ENCODE measurements at places on chromosomes 7 and 10. TPM values are rescaled to one million over a fixed set of nuclear protein-coding genes. Genes with fewer than 3 reads are reported as not detected.

The WNT2 gene
- 0.24 TPM for total RNA-seq

The TDRD1 gene
- 0.52 TPM for total RNA-seq

The SPRN gene
- total RNA-seq, result 0.05 TPM

The SRRM3 gene
- 0.05 TPM for total RNA-seq

GRCh38 chr10:43453266-43453831, 16.4 kb downstream of the ZNF487 start:
- H3K4me1 ChIP-seq, result peaks cover 31% of the 10 kb centered on the region
- no peaks in the 10 kb centered on the region for H3K36me3 ChIP-seq
- H3K27me3 ChIP-seq, result no peaks in the 10 kb centered on the region
- H3K27ac ChIP-seq, result peak overlapping the region; percentile 99
- H3K4me3 ChIP-seq, result no peak overlapping the region

DNA sequence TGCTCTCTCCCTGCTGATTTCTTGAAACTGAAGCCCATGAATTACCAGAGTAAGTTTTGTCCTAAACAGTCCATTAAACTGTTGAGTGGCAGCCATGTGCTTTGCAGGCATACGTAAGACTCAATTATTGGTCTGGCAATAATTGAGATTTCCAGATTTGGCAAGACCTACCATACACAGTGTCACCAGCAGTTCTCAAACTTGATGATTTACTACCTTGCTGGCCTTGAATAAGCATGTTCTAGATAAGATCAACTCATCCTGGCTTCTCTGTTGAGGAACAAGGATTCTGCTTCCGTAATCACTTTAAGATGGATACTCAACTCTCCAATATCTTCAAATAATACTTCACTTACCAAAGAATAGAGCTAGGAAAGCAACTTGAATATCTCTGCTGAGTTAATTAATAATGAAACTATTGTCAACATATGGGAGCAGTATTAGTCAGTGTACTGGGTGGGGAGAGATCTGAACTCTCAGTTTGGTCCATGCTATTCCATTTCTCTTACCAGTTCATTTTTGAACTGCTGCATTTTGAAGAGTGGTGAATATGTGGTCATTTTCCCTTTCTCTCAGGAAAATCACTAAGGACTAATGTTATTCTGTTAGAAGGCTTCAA, 181.4 kb downstream of the IPMK start:
- no peaks in the 10 kb centered on the region for H3K4me1 ChIP-seq
- H3K4me3 ChIP-seq, result no peak overlapping the region
- no peak overlapping the region for H3K27ac ChIP-seq
- H3K36me3 ChIP-seq, result no peaks in the 10 kb centered on the region
- DNase-seq, result no peak

DNA sequence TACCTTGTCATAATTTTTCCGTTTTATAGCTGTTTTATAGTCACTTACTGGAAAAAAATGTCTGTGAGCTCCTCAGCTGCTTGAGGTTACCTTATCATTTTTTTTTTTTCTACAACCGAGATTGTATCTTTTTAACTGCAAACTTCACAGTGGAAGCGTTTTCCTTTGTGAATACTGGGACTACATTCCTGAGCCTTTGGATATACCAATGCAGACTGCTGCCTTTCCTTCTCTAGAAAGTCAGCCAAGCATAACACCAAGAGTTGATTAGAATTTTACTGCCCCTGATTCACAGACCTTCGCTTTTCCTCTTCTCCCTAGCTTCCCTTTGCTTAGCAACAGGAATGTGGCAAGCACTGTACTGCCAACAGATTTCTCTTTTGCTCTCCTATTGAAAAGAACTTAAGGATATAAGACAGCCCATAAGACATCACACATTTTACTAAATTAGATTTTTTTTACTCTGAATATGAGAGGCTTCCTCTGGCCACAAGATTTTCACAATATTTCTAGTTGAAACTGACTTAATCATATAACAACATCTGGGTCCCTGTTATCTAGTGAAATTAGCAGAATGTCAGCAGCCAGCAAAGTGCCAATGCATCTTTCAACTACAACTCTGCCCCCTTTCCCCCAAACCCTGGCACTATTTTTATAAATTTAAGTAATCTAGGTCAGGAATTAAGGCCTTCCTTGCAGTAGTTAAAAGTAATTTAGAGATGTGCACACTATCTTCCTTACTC, 170.6 kb downstream of the PRKG1 start:
- H3K36me3 ChIP-seq, result no peaks in the 10 kb centered on the region
- H3K27ac ChIP-seq, result no peak overlapping the region
- no peaks in the 10 kb centered on the region for H3K27me3 ChIP-seq

DNA sequence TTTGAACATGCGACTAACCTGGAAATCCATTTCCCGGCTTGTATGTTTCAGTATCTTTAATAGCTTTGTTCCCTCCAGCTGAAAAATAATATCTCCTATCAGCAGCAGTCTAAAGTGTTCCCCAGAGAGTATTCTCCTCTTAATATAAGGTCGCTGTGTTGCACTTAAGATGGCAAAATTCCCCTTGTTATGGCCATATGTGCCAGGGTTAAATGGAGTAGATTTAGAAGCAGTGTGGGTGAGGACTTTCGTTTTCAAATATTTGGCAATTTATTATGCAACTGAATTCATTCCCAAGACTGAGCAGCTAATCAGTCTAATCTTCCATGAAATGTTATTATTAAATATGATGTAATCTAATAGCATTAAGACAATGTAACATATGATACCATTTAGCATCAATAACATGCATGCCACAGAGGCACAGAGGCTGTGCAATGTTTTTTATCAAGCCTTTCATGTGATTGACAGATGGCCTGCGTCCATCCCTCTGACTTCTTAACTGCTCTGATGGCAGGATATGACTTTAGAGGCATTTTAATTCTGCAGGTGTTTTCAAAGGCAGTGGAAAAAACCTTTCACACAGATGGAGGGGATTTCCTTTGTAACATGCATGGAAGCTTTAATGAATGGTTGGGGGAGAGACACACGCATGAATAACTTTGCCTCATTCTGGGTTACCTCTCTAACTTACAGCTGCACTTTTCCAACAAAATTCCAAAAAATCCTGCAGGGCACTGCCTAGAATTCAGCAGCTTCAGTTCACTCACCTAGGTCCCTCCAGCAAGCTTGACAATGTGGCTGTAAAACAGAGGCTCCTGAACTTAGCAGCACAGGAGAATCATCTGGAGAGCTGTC, 55.1 kb upstream of the ZPBP start:
- peak overlapping the region; percentile 96 for H3K27ac ChIP-seq
- no peaks in the 10 kb centered on the region for H3K27me3 ChIP-seq
- H3K4me1 ChIP-seq, result peaks cover 63% of the 10 kb centered on the region
- no peak overlapping the region for H3K4me3 ChIP-seq

GRCh38 chr10:44039599-44039998, 345.3 kb downstream of the CXCL12 start:
- H3K27ac ChIP-seq, result no peak overlapping the region
- no peaks in the 10 kb centered on the region for H3K27me3 ChIP-seq
- H3K4me3 ChIP-seq, result no peak overlapping the region
- H3K4me1 ChIP-seq, result no peaks in the 10 kb centered on the region
- no peak for DNase-seq
- no peaks in the 10 kb centered on the region for H3K36me3 ChIP-seq

Data from thymus (tissue), 14 donors.